ENCODE measurements at places on chromosomes 5 and 9. TPM values are rescaled to one million over a fixed set of nuclear protein-coding genes. Genes with fewer than 3 reads are reported as not detected.
A peak's percentile ranks its signal among the peaks of the same experiment; 100 is the strongest.

GRCh38 chr9:123283048-123283408 is 14.6 kb upstream of the STRBP start:
- H3K27me3 ChIP-seq: no peaks in the 10 kb centered on the region
- DNase-seq: no peak
- no peak overlapping the region for H3K27ac ChIP-seq
- H3K36me3 ChIP-seq: no peaks in the 10 kb centered on the region

DNA sequence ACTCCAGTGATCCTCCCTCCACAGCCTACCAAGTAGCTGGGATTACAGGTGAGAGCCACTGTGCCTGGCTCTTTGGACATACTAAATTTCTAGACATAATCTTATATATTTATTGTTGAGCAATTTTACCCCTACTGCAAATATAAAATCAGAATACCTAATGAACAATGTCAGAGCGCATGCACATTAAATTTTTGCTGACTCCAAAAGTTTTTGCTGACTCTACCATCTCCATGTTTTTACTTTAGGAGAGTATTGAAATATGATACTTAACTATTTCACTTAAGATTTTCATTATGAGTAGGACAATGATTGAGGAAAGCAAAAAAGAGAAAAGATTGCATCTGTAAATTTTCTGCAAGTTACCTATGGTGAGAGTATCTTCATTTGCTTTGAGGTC is 402.3 kb downstream of the LRRC70 start:
- no peaks in the 10 kb centered on the region for H3K4me1 ChIP-seq
- H3K27ac ChIP-seq: no peak overlapping the region
- H3K36me3 ChIP-seq: no peaks in the 10 kb centered on the region

- H3K4me1 ChIP-seq: peaks cover 15% of the 10 kb centered on the region
- peaks cover 51% of the 10 kb centered on the region for H3K27me3 ChIP-seq
- H3K4me3 ChIP-seq: no peak overlapping the region
- H3K36me3 ChIP-seq: no peaks in the 10 kb centered on the region
- no peak for DNase-seq
These were observed 30.6 kb downstream of the MAP1B start for GRCh38 chr5:72137826-72138409.

DNA sequence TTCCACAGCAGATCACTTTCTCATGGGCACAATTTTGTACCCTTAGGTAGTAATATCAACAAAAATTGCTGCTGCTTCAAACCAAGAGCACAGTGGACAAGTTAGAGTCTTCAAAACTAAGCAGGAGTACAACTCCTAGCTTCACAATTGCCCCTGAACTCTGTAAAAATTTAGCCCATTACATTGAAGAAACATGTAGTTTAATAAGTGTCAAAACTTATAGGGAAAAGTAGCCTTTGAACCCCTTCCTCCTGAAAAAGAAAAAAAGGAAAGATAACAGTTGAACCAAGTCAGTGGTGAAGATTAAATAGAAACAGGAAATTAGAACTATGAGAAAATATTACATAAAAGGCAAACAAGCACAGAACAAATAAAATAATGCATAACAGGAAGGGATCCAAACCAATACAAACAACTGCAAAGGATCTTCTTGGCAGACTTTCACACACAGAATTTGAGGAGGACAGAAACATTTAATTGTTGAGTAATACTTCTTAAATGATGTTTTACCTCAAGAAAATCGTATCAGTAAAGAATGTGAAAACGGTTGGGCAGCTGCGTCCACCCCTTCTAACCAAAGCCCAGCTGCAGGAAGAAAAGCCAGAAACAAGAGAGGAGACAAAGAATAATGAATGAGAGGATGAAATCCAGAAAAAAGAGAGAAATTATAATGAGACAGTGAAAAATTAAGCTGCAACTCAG is 636.0 kb downstream of the NR2F1-AS1 start:
- no peaks in the 10 kb centered on the region for H3K36me3 ChIP-seq
- no peak overlapping the region for H3K27ac ChIP-seq
- no peaks in the 10 kb centered on the region for H3K27me3 ChIP-seq

- no peaks in the 10 kb centered on the region for H3K27me3 ChIP-seq
- peak overlapping the region; percentile 67 for H3K27ac ChIP-seq
- no peak overlapping the region for H3K4me3 ChIP-seq
- DNase-seq: no peak
- peaks cover 57% of the 10 kb centered on the region for H3K36me3 ChIP-seq
These were observed 3.7 kb upstream of the BAAT start for GRCh38 chr9:101388507-101388993.

GRCh38 chr5:132492386-132493125 is 2.0 kb upstream of the IRF1 start:
- peaks cover 25% of the 10 kb centered on the region for H3K36me3 ChIP-seq
- H3K27me3 ChIP-seq: no peaks in the 10 kb centered on the region
- H3K4me1 ChIP-seq: peaks cover 56% of the 10 kb centered on the region
- DNase-seq: no peak
- peak overlapping the region; percentile 96 for H3K4me3 ChIP-seq
- peak overlapping the region; percentile 97 for H3K27ac ChIP-seq

- peaks cover 5% of the 10 kb centered on the region for H3K27me3 ChIP-seq
- no peak for DNase-seq
- H3K27ac ChIP-seq: no peak overlapping the region
- no peaks in the 10 kb centered on the region for H3K36me3 ChIP-seq
- no peaks in the 10 kb centered on the region for H3K4me1 ChIP-seq
These were observed 559.8 kb downstream of the HINT1 start for GRCh38 chr5:130605234-130605633.

GRCh38 chr5:83343299-83343698 is 128.2 kb upstream of the VCAN start:
- no peaks in the 10 kb centered on the region for H3K27me3 ChIP-seq
- no peak overlapping the region for H3K27ac ChIP-seq
- peaks cover 14% of the 10 kb centered on the region for H3K4me1 ChIP-seq

GRCh38 chr5:162485666-162486292 is 418.2 kb downstream of the GABRG2 start:
- no peaks in the 10 kb centered on the region for H3K4me1 ChIP-seq
- no peak overlapping the region for H3K27ac ChIP-seq
- H3K4me3 ChIP-seq: no peak overlapping the region
- no peaks in the 10 kb centered on the region for H3K27me3 ChIP-seq
- no peaks in the 10 kb centered on the region for H3K36me3 ChIP-seq

- H3K36me3 ChIP-seq: no peaks in the 10 kb centered on the region
- H3K4me3 ChIP-seq: no peak overlapping the region
- no peaks in the 10 kb centered on the region for H3K4me1 ChIP-seq
- no peak overlapping the region for H3K27ac ChIP-seq
- peaks cover 19% of the 10 kb centered on the region for H3K27me3 ChIP-seq
These were observed 147.4 kb upstream of the NFIL3 start for GRCh38 chr9:91571036-91571435.

GRCh38 chr5:124670722-124671184 is 75.7 kb downstream of the ZNF608 start:
- no peaks in the 10 kb centered on the region for H3K4me1 ChIP-seq
- H3K27ac ChIP-seq: no peak overlapping the region
- no peaks in the 10 kb centered on the region for H3K36me3 ChIP-seq
- no peak overlapping the region for H3K4me3 ChIP-seq
- no peak for DNase-seq

Gene NTRK2
- total RNA-seq: 1.8 TPM

Gene SPINK4
- not detected for total RNA-seq

Gene NUTM2F
- total RNA-seq: not detected
